Bladder microvascular endothelial cell (primary cell): ENCODE measurements at places on chromosomes 7 and 10. TPM values are rescaled to one million over a fixed set of nuclear protein-coding genes. Genes with fewer than 3 reads are reported as not detected.

Gene ARHGEF35
- 0.06 and 0.32 TPM in 2 replicates for total RNA-seq

Gene TMEM254
- total RNA-seq, result 2.8 and 6.2 TPM in 2 replicates

Gene LHPP
- total RNA-seq, result 3.8 and 4.4 TPM in 2 replicates

Gene TBXAS1
- 0.19 and 0.81 TPM in 2 replicates for total RNA-seq

Gene UBE2H
- total RNA-seq, result 42.3 and 97.3 TPM in 2 replicates

Gene KCTD7
- 4.4 and 8.2 TPM in 2 replicates for total RNA-seq
